ENCODE measurements at places on chromosomes 16 and 17. TPM values are rescaled to one million over a fixed set of nuclear protein-coding genes. Genes with fewer than 3 reads are reported as not detected.

DNA sequence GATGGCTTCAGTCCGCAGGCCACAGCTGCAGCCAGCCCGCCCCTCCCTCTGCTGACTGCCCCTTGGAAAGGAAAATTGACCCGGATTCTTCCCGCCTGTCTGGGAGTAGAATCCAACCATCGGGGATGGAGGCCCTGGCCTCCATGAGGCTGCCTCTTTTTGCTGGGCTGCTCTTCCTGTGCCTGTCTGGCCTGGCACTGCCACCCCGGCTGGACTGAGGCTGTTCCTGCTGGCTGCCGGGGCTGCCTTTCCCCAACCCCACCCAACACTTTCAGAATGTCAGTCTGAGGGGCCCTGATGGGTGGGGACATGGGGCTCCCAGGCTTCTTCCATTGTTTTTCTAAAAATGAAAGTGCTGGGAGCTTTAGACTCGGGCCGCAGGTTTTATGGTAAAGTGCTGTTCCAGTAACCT lies 7.3 kb downstream of the BAHCC1 start:
- DNase-seq: no peak

Gene GPR179
- 0.10 TPM for polyA plus RNA-seq

Gene NUPR1
- 7.8 TPM for polyA plus RNA-seq

Gene BTBD17
- polyA plus RNA-seq: 0.46 TPM

DNA sequence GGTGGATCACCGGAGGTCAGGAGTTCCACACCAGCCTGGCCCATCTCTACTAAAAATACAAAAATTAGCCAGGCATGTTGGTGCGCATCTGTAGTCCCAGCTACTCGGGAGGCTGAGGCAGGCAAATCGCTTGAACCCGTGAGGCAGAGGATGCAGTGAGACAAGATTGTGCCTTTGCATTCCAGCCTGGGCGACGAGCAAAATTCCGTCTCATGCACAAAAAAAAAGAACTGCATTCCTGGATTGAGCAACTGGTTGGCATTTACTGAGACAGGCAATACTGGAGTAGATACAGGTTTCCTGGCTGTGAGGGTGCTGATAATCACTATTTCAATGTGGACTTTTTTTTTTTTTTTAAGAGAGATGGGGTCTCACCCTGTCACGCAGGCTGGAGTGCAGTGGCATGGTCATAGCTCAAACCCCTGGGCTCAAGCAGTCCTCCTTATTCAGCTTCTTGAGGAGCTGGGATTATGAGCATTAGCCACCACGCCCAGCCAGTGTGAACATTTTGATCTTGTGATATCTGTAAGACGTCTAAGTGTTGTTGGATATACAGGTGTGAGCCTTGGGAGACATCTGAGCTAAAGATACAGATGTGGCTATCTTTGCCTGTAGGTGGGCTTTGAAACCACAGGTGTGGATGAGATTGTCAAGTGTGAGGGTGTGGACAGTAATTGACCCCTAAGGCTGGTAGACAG lies 5.8 kb downstream of the CYB5D2 start:
- no peak for DNase-seq

DNA sequence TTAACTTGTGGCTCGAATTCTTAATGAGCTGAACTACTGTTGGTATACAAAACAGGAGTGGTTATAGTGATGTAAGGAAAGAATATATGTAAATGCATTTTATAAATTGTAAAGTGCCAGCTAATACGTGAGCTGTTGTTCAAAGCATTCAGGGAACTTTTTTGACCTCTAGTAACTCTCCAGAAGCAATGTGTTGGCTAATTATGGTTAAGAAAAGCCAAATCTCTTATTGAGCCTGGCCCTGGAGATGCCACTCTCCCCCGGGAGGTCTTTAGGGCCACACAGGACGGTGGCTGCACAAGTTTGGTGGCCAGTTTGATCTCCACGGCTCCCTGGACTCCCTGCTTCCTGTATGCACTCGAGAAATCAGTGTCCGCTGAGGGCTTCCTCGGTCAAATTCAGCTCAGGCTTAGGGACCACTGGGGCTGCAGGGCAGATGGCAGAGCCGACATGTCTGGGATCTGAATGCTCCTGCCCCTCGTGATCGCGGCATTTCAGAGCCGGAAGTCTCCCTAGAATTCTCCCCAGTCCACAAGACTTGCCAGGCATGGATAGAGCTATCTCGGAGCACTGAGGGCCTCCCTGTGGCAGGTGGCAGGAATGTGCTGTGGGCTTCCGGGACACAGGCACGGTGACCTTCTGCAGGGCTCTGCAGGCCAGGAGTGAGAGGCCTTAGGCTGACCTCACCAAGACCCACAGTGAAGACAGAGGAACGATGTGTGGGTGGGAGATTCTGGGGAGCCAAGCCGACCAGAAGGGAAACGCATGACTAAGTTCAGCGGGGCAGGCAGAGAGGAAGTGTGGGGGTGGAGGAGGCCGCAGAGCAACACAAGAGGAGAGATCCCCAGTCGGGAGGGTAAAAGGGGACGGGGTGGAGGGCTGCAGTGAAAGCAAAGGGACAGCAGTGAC lies 18.6 kb upstream of the PITPNM3 start:
- no peak for DNase-seq

Measured in renal pelvis (tissue), 12 donors.